ENCODE measurements at places on chromosomes 5 and 9. TPM values are rescaled to one million over a fixed set of nuclear protein-coding genes. Genes with fewer than 3 reads are reported as not detected.

NEURL1B gene
- total RNA-seq: 0.37 TPM

DMGDH gene
- total RNA-seq: 0.41 TPM

KCNMB1 gene
- not detected for total RNA-seq

PCDHGB7 gene
- 0.23 TPM for total RNA-seq

PCDHGB4 gene
- total RNA-seq: 0.34 TPM

STX17 gene
- total RNA-seq: 27.9 TPM

WNK2 gene
- total RNA-seq: 1.2 TPM

IL5 gene
- 113 TPM for total RNA-seq

SLCO6A1 gene
- not detected for total RNA-seq

SAPCD2 gene
- 26.5 TPM for total RNA-seq

IRX1 gene
- not detected for total RNA-seq

IFNA13 gene
- total RNA-seq: not detected

LRRC26 gene
- total RNA-seq: 0.34 TPM

IFNK gene
- not detected for total RNA-seq

OBP2B gene
- total RNA-seq: not detected

TMEM174 gene
- not detected for total RNA-seq

Measured in activated T-helper 2 cell treated with anti-CD3 and anti-CD28 coated beads, Interferon-gamma antibody, Interleukin-2, Interleukin-4, amounts not matched to agents 10 μg/mL and 5 μg/mL and 100 μg/mL, durations not matched to agents 14 hours and 24 hours and 36 hours (primary cell).